ENCODE measurements at places on chromosomes 4 and X.

DNA sequence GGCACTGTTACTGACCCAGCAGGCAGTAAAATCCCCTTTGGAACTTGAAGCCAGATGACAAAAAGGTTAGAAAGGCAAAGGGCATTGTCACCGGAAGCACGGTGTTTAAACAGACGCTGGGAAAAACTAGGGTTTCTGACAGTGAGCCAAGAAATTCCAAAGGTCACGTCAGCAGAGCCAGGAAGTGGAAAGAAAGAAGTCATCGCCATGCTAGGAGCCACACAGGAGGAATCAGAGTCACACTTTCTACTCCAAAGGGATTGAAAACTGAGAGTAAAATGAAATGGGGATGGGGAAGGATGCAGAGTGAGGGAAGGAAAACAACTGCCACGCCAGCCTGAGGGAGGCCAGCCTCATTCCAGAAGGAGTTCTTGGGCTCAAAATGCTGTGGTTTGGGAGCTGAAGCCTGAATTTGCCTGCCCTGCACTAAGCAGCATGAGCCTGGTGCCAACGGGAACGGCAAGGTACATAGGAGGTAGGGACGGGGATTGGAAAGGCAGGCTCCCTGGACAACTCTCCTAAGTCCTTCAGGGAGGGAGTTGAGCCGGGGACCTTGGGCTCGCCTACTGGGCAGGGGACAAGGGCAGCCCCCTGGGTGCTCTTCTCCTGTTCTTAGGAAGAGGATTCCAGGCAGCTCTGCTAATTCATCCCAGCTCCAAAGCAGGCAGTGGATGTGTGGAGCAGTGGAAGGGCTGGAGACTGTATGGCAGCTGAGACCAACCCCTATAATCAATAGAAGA lies 66.8 kb downstream of the SOWAHB start:
- no peak for DNase-seq

DNA sequence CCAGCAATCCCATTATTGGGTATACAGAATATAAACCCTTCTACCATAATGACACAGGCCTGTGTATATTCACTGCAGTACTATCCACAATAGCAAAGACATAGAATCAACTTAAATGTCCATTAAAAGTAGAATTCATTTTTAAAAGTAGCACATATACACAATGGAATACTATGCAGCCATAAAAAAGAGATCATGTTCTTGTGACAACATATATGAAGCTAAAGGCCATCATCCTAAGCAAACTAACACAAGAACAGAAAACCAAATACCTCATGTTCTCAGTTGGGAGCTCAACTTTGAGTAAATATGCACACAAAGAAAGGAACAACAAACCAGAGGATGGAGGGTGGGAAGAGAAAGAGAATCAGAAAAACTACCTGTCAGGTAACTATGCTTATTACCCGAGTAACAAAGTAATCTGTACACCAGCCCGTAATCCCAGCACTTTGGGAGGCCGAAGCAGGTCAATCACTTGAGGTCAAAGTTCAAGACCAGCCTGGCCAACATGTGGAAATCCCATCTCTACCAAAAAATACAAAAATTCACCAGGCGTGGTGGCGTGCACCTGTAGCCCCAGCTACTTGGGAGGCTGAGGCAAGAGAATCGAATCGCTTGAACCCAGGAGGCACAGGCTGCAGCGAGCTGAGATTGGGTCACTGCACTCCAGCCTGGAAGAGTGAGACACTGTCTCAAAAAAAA lies 22.8 kb downstream of the DHX15 start:
- no peak for DNase-seq

DNA sequence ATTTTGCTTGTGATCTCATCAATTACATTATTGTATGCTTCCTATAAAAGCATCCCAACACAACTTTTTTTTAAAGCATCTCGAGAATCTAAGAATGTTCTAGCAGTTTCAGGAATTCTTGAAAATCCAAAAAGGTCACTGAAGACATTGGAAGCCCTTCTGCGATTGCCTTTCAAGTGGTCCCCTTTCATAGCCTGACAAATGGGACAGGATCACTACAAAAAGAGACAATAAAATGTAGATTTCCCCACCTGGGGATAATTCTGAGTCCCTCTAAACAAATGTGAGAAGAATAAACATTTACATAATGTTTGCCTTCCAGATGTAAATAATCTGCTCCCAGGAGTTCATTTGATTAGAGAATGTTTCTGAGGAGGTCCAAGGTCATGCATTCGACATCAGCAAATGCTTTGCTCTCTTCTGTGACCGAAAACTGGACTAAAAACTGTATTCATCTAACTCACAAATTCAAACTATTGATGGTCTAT lies 116.0 kb downstream of the COL25A1 start:
- no peak for DNase-seq

DNA sequence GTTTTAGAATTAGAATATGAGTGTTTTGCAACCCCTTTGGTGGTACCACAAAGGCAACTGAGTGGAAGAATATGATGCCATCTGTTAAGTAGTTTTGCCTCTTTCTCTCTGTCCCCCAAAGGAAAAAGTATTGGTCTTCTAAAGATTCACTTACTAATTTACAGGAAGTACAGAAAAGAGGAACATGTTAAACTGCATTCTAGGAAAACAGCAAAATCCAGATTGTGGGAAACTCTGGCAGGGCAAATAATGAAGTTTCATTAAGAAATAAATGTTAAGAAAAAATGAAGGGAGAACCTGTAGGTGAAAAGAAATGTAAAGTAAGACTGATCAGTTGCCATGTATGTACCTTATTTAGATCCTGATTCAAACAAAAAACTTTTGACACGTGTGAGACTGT lies 39.3 kb downstream of the NSUN7 start:
- DNase-seq, result no peak

GRCh38 chrX:41472231-41472815 lies 25.2 kb downstream of the NYX start:
- no peak for DNase-seq

- DNase-seq, result peak; percentile 40
Measured at GRCh38 chr4:117084866-117085701, at the start of gene TRAM1L1. Gene TRAM1L1, minus strand, starts transcription at chr4:117085576. Its CDS starts 183 bp downstream, at chr4:117085393.

DNA sequence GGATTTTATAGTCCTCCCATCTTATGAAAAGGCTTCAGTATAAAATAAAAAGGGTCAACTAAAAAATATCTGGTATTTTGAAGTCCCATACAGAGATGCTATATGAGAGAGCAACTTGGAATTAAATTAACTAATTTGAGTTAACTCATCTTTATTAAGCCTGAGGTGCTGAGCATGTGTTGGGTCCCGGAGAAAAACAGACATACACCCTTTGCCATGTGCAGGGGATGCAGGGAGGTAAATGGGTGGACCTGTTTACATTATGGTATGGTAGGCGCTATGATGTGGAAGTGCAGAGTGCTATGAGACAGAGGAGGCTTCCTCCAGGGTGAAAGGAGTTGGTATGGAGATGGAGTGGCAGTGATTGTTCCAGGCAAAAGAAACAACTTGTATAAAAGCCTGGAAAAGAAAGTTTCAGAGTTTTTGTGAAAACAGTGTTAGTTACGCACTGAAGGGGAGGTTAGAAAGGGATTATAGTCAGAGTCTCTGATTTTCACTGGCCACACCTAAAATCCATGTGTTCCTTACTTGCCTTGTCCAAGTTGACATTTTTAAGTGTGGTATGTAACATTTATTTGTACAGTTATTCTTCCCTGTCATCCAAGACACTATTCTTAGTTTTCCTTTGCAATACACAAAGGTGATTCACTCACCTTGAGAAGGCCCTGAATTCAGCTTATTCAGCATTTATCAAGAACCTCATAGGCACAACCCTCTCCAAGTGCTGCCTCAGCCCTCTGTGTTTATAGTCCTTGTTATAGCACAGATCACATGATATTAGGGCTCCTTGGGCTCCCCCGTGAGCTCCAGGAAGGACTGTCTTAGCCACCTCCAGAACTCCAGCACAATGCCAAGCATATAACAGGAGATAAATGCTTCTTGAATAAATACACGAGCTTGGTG lies 152.0 kb downstream of the RASL11B start:
- no peak for DNase-seq

GRCh38 chr4:40331101-40331745 lies 3.9 kb upstream of the CHRNA9 start:
- DNase-seq, result no peak

- no peak for DNase-seq
Measured at GRCh38 chr4:184217634-184218033, at the start of gene ENPP6. Gene ENPP6, minus strand, starts transcription at chr4:184217873. Its CDS starts 54 bp downstream, at chr4:184217819.

GRCh38 chrX:43699475-43699874 lies 43.4 kb downstream of the MAOA start:
- no peak for DNase-seq

DNA sequence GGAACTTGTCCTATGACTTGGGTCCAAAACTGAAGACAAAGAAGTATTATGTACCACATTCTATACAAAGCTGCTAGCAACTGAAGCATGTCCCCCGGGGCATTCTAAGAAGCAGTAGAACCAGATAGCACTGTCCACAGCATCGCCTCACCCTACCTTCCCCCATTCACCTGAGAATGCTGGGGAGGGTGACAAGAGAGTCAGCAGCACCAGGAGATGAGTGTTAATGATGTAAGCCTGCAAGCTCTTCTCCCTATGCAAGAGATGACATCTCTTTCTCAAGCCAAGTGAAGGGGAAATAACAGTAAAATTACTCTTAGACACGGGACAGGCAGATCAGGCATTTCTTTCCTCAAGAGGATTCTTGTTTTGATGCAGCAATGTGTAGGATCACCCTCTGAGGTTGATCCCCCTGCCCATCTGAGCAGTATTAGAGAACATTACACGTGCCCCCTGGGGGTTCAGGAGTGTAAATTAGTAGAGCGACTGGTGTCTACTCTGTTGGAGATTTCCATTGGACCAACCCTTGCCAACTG lies 13.9 kb upstream of the TLR1 start:
- DNase-seq, result no peak

DNA sequence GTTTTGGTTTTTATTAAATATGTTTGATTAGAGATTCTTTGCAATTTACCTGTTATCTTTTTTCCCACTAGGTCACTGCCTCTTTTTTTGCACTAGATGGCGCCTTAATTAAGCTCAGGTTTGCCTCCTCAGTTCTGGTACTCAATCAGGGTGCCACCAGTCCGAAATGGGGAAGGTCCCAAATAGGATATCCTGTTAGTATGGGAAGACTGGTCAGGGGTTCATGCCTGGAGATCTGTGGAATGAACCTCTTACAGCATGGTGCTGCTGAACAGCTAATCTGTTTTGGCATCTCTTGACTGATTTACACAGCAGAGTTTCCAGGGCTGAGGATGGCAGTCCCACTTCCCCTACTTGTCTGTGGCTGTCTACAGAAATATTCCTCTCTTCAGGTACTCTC lies 24.2 kb upstream of the VSIG1 start:
- no peak for DNase-seq

DNA sequence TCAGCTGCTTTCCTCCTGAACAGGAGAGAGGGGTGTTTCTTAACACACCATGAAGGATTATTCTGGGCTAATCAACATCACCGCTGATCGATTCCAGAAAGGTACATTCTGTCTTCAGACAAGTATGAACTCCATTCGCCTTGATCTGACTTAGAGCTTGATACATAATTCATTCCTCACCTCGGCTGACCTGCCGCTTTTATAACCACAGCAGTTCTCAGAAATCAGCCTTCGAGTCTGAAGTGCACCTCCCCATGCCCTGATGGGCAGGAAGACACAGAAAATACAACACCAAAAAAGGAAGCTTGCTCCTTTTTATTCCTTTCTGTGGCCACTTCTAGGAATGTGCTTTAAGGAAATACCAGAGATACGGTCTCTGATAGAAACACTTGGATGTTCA lies 85.7 kb downstream of the JAKMIP1 start:
- DNase-seq, result no peak

DNA sequence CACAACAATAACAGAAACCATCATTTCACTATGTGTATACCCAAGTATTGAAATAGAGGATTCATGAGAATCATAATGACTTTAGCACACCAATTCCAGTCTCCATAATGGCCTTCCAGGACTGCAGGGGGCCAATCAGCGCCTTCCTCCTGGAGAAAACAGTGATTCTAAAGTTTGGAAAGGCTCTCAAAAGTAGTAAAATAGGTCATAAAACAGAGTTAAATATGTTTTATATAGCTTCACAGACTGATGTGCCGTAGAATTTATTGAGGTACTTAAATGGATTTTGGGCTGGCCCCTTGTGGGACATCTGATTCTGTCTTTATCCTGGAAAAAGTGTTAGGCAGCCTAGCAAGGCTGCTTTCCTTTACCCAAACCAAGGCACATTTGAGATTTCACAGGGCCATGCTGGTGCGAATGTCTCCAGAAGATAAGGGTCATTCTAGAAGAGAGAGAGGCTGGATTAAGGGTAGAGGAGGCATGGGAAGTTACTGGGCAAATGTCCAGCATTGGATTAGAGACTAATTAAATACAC lies 543.9 kb downstream of the GALNTL6 start:
- no peak for DNase-seq

DNA sequence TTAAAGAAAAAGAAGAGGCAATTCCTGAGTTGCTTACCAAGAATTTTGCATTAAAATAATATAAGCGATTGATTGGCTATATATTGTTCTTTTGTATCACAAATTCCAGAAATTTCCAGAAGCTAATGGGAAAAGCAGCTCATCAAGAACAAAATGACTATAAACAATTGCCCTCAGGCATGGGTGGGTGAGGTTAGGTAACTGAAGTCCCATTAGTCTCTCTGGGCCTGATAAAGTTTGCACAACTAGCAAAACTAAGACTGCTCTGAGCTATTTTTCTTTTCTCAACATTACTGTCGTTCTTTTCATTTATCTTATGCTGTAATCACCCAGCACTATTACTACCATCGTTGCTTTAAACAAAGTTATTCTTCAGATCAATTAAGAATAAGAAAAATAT lies 19.2 kb upstream of the BLTP1 start:
- no peak for DNase-seq

DNA sequence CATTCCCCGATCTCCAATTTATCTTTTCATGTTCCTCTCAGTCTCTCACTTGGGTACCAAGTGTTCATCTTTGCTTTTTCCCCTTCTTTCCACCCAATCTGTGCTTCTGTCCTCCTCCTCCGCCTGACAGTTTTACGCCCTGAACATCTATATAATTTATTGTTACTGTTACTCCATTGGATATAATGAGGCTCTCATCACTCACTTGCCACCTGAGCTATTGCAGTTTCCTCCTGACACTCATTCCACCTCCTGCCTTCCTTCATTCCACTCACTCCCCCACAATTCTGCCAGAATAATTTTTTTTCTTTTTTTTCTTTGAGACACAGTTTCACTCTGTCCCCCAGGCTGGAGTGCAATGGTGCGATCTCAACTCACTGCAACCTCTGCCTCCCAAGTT lies 77.6 kb upstream of the SORBS2 start:
- no peak for DNase-seq

- peak; percentile 68 for DNase-seq
Measured at GRCh38 chrX:48957477-48957826, at the start of gene OTUD5. Gene OTUD5, minus strand, starts transcription at chrX:48957607. Its CDS starts 37 bp downstream, at chrX:48957570.

DNA sequence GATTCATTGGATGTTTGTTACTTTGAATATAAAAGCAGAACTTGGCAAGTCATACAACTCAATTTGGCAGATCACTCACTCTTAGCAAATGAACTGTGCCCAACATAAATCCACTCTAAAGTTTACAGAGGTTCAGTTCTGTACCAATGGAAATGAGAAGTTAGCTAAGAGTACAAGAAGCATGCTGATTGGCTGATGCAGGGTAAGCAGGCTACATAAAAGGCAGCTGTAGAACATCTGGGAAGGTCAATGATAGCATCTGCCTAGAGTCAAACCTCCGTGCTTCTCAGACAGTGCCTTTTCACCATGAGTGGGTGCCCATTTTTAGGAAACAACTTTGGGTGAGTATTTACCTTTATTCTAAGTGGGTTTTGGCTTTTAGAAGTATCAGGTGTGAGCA lies at the start of gene TDO2:
Gene TDO2, plus strand, starts transcription at position 244 of the 400 bp plus-strand sequence. Its CDS starts 63 bp downstream, at position 307.
- DNase-seq, result no peak
